ENCODE measurements at places on chromosomes 13 and 19.

GRCh38 chr13:80342471-80343371 is 1.8 kb upstream of the SPRY2 start:
- no peak for DNase-seq

DNA sequence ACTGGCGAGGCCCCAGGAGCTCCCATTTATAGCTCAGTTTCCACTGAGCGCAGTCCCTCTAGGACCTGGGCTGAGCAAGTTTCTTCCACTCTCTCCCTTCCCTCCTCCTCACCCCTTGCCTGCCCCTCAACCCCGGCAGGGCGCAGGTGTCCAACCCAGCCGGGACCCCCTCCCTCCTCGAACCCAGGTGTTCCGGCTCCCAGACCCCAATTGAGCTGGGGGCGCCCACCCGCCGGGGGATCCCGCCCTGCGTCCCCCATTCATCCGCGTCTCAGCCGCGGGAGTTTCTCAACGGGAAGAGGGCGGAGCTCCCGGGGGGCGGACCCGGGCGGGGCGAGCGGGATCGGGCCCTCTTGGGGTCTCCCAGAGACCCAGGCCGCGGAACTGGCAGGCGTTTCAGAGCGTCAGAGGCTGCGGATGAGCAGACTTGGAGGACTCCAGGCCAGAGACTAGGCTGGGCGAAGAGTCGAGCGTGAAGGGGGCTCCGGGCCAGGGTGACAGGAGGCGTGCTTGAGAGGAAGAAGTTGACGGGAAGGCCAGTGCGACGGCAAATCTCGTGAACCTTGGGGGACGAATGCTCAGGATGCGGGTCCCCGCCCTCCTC is at the start of gene KIRREL2:
Gene KIRREL2, plus strand, starts transcription at position 366 of the 604 bp plus-strand sequence. Its CDS starts 209 bp downstream, at position 575.
- no peak for DNase-seq

DNA sequence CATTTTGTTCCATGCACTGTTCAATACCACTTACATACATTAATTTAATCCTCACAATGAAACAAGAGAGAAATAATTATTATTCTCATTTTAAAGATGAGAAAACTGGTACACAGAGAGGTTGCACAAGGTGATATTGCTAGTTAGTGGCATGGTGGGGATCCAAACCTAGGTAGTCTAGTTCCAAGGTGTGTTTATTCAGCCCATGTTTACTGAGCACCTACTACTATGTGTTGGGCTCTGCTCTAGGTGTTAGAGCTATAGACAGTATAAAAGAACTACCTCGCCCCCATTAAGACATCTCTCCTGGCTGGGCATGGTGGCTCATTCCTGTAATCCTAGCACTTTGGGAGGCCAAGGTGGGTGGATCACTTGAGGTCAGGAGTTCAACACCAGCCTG is 3.2 kb upstream of the PMIS2 start:
- no peak for DNase-seq

GRCh38 chr19:47680858-47681332 is 32.3 kb upstream of the EHD2 start:
- no peak for DNase-seq

GRCh38 chr13:75652726-75653125 is 16.6 kb downstream of the LMO7 start:
- no peak for DNase-seq

DNA sequence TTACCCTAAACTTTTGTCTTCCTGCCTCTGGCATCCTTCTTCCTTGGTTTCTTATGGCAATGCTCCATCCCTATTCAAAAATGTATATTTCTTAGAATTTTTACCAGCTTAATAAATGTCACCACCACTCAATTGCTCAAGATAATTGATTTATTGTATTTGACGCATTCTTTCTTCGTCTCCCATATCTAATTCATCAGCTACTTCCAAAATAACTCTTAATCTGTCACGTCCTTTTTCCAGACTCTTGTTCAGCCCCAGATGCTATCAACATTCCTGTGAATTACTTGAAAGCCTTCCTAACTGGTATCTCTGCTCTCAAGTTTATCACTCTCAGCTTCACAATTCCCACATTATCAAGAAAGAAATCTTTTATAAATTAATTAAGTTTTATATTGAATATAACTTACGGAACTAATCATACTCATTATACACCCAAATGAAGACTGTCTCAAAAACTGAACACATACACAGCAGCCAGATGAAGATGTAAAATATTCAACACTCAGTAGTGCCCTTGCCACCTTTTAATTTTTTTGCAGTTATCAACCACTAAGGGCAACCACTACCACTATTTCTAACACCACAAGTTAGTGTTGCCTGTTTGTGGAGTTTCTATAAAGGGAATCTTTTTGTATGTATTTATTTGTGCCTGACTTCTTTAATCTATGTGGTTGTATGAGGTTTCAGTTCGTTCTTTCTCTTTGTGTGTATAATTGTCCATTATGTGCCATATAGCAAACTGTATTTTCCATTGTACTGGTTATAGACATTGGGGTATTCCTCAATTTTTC is 2295.4 kb downstream of the PCDH9 start:
- no peak for DNase-seq

GRCh38 chr19:35942235-35942634 is 6.1 kb downstream of the LRFN3 start:
- no peak for DNase-seq

GRCh38 chr19:18173572-18174288 is at the start of gene IFI30:
Gene IFI30 (plus strand): TSS chr19:18173813. CDS start chr19:18173842, 29 bp downstream.
- no peak for DNase-seq

GRCh38 chr19:35774274-35775045 is 904 bp upstream of the ARHGAP33 start:
- no peak for DNase-seq

- no peak for DNase-seq
Observed at GRCh38 chr13:46580362-46580839, 27.4 kb downstream of the LRCH1 start.

GRCh38 chr13:104592127-104592526 is 1525.9 kb upstream of the SLC10A2 start:
- DNase-seq: no peak

- DNase-seq: no peak
Observed at GRCh38 chr13:49615836-49616675, 12.3 kb upstream of the ARL11 start.

DNA sequence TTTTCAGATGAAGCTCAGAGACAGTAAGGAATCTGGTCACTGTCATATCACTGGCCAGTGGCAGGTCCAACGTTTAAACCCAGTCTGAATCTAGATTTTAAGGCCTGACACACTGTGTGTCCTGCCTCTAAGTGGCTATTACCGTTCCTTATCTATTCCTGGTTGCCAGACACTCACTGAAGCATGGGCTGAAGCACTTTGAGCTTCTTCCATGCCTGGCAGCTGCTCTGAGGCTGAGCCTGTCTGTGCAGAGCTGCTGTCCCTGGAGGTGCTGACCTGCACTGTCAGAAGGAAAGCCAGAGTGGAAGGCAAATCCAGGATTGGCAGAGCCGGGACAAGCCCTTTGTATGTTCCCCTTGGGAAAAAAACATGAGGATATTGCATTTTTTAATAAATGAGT is 109.2 kb upstream of the SLC7A1 start:
- no peak for DNase-seq

DNA sequence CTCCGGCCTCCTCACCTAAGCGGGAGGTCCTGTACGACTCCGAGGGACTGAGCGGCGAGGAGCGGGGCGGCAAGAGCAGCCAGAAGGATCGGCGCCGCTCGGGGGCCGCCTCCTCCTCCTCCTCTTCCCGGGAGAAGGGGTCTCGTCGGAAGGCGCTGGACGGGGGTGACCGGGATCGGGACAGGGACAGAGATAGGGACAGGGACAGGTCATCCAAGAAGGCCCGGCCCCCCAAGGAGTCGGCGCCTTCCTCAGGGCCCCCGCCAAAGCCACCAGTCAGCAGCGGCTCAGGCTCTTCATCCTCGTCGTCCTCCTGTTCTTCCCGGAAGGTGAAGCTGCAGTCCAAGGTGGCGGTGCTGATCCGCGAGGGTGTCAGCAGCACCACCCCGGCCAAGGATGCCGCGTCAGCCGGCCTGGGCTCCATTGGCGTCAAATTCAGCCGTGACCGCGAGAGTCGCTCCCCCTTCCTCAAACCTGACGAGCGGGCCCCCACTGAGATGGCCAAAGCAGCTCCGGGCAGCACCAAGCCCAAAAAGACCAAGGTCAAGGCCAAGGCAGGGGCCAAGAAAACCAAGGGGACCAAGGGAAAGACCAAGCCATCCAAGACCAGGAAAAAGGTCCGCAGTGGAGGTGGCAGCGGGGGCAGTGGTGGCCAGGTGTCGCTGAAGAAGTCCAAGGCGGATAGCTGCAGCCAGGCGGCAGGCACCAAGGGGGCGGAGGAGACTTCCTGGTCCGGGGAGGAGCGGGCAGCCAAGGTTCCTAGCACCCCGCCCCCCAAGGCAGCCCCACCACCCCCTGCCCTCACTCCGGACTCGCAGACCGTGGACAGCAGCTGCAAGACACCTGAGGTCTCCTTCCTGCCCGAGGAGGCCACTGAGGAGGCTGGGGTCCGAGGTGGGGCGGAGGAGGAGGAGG is 10.8 kb downstream of the SCAF1 start:
- no peak for DNase-seq

GRCh38 chr19:40149501-40149900 is 41.7 kb upstream of the MAP3K10 start:
- DNase-seq: no peak

DNA sequence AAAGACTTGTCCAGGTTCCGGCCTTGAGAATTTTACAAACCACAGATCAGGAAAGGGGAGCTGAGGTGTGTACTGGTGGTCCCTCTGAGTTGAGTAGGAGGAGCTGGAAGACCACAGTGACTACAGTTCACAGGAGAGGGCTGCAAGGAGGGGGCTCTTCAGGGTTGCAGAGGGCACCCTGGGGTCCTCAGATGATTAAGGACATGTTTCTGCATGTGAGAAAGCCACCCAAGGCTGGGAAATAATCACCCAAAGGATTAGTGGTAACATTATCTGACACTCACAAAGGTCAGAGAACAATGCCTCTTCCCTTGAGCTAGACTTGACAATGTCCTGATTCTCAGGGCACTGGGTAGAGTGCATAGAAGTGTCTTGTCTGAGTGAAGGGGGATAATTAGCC is 540.4 kb downstream of the IRS2 start:
- DNase-seq: no peak

GRCh38 chr13:52651897-52652195 is 790 bp upstream of the SUGT1 start:
- no peak for DNase-seq

GRCh38 chr19:33954686-33955085 is 158.0 kb downstream of the KCTD15 start:
- DNase-seq: no peak

DNA sequence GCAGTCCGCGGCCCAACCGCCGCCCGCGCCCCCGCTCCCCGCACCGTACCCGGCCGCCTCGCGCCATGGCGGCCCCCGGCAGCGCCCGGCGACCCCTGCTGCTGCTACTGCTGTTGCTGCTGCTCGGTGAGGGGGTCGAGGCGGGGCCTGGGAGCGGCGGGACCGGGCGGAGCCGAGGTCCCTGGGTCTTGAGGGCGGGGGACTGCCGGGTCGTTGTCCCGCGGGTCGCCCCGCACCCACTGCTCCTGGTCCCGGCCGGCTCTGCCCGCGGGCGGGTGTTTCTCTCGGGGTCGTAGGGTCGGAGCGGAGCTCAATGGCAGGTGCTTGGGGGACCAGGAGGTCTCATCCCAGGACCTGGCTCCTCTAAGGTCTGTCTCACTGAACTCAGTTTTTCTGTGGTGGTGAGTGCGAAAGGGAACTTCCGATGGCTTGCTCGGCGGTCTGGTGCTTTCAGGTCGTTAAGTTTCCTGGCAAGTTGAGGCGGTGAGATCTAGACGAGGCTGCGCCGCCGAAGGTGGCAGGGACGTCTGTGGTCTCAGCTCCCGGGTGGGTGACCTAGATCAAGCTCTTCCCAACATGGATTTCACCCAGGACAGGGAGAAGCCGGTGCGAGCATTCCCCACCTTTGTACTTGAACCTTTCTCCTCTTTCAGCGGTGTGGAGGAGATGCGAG is 467 bp downstream of the LAMP1 start:
- DNase-seq: no peak

- no peak for DNase-seq
Observed at GRCh38 chr13:41788552-41788951, 172.4 kb downstream of the VWA8 start.

- DNase-seq: no peak
Observed at GRCh38 chr13:113964251-113964995, 9.5 kb downstream of the C13orf46 start.

DNA sequence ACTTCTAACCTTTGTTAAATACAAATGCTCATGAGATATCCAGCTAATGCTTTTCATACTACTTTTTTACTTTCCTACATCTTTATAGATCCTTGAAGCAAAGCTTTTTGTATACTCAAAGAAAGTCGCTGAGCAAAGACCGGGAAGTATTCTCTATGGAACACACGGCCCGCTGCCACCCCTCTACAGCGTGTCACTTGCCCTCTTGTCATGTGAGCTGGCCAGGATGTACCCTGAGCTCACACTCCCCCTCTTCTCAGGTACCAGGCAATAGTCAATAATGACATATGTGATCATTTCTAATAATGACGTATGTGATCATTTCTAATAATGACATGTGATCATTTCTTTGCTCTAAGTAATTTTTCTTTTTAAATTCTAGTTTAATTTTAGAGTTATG is 112.9 kb downstream of the ZAR1L start:
- DNase-seq: no peak

GRCh38 chr19:16889366-16889882 is 625 bp downstream of the F2RL3 start:
- DNase-seq: no peak

DNA sequence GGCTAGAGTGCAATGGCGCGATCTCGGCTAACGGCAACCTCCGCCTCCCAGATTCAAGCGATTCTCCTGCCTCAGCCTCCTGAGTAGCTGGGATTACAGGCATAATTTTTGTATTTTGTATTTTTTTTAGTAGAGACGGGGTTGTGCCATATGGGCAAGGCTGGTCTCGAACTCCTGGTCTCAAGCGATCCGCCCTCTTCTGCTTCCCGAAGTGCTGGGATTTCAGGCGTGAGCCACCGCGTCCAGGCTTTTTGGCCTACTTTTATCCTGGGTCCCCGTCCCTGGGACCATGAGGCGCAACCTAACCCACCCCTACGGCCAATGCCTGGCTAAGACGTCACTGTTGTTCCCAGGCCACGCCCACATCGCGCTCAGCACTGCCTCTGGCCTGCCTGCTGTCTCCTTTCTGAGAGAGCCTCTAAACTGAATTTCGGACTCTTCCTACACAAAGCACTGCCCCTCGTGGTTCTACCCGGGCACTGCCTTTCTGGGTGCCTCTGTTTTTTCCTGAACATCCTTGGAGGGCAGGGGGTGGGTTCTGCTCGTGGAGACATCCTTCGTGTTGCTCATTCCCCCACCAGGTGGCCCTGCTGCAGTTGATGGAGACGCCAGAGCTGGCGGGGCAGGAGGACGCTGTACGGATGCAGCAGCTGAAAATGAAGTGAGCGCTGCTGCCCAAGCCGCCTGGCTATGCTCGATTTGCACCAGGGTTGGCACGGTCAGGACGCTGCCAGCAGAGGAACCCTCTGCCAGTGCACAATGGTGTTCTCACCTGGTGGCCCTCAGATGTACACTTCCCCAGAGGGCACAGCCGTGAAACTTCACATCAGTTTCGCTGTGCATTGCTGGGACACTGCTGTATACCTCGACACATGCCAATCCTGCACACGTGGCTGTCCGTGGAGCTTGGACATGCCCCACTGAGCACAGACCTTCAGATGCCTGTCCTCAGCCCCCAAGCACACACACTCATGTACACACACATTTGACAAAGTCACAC is 2.0 kb downstream of the REX1BD start:
- DNase-seq: no peak
